ENCODE measurements at places on chromosomes 1 and 21.

DNA sequence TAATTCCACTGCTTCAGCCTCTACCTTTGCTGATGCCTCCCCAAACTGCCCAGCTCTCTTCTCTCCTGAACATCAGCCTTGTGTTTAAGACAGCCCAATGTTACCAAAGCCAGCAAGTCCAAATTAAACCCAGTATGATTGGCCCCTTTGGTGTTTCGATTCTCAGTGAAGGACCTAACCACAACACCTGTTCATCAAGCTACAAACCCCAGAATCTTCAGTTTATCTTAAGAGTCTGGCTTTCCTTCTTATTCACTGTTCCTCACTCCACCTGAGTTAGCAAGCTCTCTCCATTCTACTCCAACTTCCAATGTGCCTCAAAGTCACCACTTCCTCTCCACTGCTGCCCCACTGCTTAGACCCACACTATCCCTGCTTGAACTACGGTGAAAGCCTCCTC, 25.5 kb upstream of the ITPKB start:
- no peak for DNase-seq

- no peak for DNase-seq
Observed at GRCh38 chr21:37623689-37624088, 257.1 kb downstream of the DYRK1A start.

GRCh38 chr1:198359024-198359653, 181.3 kb downstream of the ATP6V1G3 start:
- DNase-seq, result no peak

- DNase-seq, result no peak
Observed at GRCh38 chr1:43318831-43319230, 18.0 kb downstream of the TIE1 start.

- no peak for DNase-seq
Observed at GRCh38 chr1:115059316-115059715, 29.7 kb downstream of the TSHB start.

DNA sequence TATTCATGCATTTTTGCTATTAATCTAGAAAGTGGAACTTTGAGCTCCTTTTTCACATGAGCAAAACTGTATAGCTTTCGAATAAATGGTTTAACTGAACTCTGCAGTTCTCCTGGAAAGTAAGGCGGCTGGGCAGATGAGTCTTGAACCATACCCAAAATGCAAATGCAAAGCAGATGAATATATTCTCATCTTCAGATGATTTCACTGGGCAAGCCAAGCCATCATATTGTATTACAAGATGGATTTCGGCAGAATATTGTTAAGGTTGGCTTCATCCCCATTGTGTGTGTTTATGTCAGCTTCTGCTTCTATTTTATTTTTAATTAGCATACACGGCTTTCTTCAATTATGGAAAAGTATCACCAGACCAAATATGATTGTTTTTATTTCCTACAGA, 209.6 kb downstream of the GREM2 start:
- no peak for DNase-seq

- DNase-seq, result no peak
Observed at GRCh38 chr1:193042766-193043691, 16.1 kb downstream of the UCHL5 start.

GRCh38 chr1:21397813-21398188, 42.1 kb upstream of the NBPF3 start:
- no peak for DNase-seq

DNA sequence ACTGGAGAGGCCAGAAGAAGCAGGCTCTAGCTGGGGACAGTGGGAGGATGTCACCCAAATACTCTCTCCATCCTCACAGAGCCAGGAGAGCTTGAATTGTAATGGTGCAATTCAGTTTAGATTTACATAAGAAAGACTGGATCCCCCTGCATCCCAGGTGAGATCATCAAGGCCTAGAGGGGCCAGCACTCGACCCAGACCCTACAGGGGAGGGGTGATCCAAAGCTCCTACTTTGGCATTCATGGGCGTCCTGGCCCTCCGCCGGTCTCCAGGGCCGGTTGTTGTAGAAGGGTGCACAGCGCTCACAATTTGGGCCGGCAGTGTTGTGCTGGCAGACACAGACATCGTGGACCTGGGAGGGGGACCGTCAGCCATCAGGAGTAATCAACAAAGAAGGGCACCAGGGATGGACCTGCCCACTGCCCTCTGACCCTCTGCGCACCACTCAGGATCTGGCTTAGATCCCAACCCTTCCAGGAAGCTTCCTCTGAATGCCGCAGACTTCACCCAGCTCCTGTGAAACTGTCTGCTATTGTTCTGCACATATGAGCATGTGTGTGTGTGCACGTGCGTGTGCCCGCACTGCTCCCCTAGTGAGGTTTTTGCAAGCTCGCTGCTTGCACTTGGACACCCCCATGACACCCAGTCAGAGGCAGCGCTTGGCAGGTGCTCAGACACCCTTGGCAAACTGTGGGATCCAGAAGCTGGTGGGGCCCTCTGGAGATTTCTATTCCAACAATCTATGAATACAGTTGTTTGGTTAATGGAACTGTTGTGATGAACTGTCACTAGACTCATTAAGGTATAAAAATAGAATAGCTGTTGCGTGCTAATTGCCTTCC, 21.6 kb downstream of the LAMB3 start:
- no peak for DNase-seq

GRCh38 chr21:14497825-14498224, 48.3 kb downstream of the SAMSN1 start:
- DNase-seq, result no peak

DNA sequence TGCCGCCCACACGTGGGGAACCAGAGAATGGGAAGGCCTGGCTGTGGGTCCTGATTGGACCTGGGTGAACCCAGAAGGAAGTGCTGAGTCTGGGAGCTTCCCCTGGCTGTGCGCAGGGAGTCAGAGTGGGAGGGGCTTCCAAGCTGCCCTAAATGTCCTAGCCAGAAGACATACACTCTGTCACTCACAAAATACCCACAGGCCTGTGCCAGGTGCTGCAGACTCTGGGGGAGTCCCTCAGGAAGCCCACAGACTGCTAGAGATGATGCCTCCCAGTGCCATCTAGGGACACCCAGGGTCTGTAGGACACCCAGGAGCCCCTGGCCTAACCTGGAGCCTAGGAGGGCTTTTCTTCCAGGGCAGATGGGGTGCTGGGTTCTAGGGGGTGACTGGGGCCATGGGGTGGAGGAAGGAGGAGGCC, 33.7 kb upstream of the LRP8 start:
- no peak for DNase-seq

GRCh38 chr1:78101514-78101913, 55.7 kb downstream of the GIPC2 start:
- DNase-seq, result no peak

Measured in stimulated activated CD4-positive, alpha-beta T cell treated with anti-CD3 and anti-CD28 coated beads, Interleukin-1b, Interleukin-23, amount 100 ng/mL, for 1 hour (primary cell).